Motor neuron (in vitro differentiated cells): ENCODE measurements at places on chromosomes 16 and 17. TPM values are rescaled to one million over a fixed set of nuclear protein-coding genes. Genes with fewer than 3 reads are reported as not detected.

GRCh38 chr17:56373981-56374833 is 219.3 kb upstream of the NOG start:
- ATAC-seq = no peak

PPM1E gene
- total RNA-seq = 16.7 and 17.3 TPM in 2 replicates

GRCh38 chr17:76121932-76122430 is 18.4 kb upstream of the EXOC7 start:
- peak; percentile 12 for ATAC-seq

GRCh38 chr17:17155568-17155967 is 50.6 kb downstream of the PLD6 start:
- ATAC-seq = no peak

GRB7 gene
- 0.19 TPM in 1 of 2 replicates, not detected in the other for total RNA-seq

DNA sequence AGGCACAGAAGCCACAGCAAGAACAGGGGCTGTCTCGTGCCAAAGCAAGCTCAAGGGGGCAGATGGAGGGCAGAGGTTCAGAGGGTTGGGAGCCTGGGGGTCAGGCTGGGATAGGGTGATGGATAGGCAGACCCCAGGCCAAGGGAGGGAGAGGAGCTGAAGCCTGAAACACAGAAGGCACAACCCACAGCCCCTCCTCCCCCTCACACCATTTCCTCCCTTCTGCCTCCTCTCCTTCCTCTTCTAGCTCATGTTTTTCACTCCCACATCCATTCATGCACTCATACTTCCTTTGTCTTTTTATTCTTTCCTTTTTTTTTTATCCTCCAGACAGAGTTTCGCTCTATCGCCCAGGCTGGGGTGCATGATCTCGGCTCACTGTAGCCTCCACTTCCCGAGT is 61.1 kb downstream of the SOCS1 start:
- ATAC-seq = no peak

GRCh38 chr16:26598998-26599784 is 467.5 kb upstream of the C16orf82 start:
- ATAC-seq = no peak

- ATAC-seq = no peak
These were observed 6.5 kb downstream of the XPO6 start for GRCh38 chr16:28205117-28205899.

FDXR gene
- total RNA-seq = 71.1 and 80.4 TPM in 2 replicates

GRCh38 chr16:4136229-4136813 is 20.1 kb upstream of the ADCY9 start:
- ATAC-seq = no peak

GRCh38 chr16:67848118-67848517 is 625 bp upstream of the CENPT start:
- ATAC-seq = no peak
